ENCODE measurements at places on chromosomes 12 and 14.

GRCh38 chr14:72111911-72112310 is 179.7 kb downstream of the RGS6 start:
- DNase-seq, result no peak

DNA sequence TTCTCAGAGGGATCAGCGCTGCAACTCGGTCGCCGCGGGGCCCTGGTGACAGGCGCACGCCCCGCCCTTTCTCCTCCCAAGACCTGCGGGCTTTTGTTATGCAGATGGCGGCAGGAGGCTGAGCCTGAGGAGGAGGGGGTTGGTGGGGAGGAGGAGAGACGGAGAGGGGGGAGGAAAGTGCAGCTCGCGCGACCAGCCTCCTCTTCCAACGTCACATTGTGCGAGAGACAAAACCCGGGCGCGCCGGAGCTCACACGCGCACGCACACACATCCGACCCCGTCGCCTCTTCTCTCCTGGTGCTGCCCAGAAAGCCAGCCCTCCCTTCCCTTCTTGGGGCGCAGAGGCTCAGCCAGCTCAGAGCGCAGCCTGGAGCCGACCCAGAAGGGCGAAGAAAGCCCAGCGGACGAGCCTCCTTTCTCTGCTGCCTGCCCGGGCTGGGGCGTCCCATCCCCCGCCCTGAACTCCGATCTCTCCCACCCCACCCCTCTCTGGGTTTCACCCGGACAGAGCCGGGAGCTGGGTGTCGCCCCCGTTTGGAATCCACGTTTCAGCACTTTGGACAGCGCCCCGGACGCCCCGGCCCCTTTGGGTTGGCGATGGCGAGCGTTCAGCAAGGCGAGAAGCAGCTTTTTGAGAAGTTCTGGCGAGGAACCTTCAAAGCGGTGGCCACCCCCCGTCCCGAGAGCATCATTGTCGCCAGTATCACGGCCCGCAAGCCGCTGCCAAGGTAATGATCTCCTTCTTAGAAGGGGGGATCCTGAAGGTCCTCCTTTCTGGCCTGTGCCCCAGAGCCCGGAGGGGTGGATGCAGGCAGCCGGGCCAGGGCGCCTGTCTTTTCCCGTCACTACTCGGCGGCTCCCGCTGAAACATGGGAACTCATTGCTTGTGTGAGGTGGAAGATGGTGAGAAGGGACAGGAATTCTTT is at the start of gene SRRM4:
SRRM4 (plus strand) TSS at position 257 of the 927 bp plus-strand sequence; CDS start at position 599, 342 bp downstream.
- peak; percentile 6 for DNase-seq

DNA sequence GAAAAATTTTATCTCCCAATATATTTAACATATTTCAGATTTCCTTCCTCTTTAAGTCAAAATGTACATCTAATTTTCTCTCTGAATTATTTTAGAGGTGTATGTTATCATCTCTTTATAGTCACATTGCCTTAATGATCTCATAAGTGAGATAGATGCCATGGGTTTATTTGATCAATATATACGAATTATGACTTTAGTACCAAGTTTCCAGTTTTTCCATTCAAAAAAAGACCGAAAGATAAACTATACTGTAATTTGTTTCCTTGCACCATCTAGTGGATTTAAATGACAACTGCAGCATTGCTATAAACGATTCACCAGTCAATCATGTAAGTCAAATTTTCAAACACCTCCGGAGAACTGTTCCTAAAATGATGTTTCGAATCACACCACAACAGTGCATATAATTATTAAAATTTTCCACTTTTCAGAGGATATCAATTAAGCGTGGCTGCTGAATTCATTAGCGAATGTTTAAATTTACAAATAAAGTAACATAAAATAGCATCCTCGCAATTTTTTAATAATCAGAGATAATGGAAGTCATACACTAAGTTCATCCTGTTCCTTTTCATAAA is 419 bp upstream of the ATXN7L3B start:
- no peak for DNase-seq

DNA sequence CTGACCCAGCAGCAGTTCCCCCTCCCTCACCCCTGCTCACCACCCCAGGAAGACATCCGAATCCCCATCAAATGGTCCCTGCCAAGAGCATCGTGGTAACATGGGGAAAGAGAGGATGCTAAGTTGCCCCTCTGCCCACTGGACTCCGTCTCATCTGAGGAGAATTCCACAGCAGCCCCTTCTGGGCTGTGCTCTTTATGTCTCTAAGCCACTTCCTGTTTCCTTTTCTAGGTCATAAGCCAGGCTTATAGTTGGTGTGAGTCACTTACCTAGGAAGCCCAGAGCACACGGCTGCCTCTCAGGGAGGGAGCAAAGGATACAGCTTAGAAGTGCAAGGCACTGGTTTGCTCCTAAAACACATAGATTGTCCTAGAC is 76.0 kb downstream of the VCPKMT start:
- peak; percentile 39 for DNase-seq

DNA sequence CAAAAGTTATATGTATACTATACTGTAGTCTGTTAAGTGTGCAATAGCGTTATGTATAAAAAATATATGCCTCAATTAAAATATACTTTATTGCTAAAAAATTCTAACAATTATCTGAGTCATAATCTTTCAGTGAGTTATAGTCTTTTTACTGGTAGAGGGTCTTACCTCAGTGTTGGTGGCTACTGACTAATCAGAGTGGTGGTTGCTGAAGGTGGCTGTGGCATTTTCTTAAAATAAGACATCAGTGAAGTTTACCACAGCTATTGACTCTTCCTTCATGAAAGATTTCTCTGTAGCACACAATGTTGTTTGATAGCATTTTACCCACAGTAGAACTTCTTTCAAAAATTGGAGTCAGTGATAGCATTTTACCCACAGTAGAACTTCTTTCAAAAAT is 23.4 kb downstream of the POLR3B start:
- no peak for DNase-seq

GRCh38 chr12:121722511-121722910 is 10.0 kb downstream of the TMEM120B start:
- no peak for DNase-seq

DNA sequence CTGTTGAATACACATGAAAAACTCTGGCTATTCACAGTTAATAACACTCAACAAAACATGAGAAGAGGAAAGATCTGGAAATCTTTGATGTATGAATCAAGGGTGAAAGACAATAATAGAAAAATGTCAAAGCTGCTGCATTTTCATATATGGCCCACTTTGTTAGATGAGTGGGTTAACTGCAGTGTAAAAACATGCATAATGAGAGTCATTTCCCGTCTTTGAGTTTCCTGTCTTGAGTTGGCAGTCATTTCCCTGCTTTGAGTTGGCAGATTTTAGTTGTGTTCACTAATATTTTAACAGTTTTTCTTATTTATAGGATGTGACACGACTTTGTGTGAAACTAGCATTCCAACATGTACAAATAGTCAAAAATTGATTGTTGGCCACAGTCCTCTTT is 87.9 kb upstream of the PTPRQ start:
- no peak for DNase-seq

GRCh38 chr12:80195074-80195726 is 95.9 kb downstream of the OTOGL start:
- DNase-seq, result peak; percentile 5

- no peak for DNase-seq
These were observed 523 bp upstream of the VRTN start for GRCh38 chr14:74347795-74348100.

GRCh38 chr14:99481745-99482099 is 513 bp downstream of the CCNK start:
- DNase-seq, result peak; percentile 26

- DNase-seq, result no peak
These were observed 100.3 kb downstream of the LIN7A start for GRCh38 chr12:80837342-80837978.

GRCh38 chr12:13790317-13790716 is 191.1 kb downstream of the GRIN2B start:
- no peak for DNase-seq

DNA sequence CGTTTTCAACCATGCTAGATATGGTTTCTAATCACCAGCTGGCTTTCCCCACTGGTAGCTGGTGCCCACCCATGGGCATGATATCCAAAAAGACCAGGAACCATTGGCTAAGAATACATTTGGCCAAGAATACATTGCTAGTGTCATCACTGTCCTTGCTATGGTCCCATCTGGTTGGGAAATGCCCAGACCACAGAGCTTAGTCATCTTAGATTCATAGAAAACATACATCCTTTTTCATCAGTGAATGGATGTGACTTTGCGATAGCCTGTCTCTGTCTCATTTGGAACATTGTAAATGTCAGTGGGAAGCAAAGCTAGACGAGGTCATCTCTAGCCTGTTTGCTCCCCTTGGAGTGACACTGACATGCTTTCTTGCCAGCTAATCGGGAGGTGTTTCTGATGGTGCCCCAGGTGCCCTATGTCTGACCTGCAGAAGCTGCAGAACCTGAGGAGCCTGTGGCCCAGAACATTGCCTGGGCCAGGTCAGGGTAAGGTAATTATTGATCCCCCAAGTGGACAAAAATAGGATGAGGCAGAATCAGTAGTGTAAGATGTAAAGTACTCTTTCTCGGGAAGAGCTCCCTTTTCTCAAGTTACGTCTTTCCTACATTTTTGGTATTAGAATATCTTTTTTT is 194.8 kb downstream of the SLC41A2 start:
- no peak for DNase-seq

- DNase-seq, result no peak
These were observed 77.1 kb downstream of the KCNMB4 start for GRCh38 chr12:70443062-70443673.

DNA sequence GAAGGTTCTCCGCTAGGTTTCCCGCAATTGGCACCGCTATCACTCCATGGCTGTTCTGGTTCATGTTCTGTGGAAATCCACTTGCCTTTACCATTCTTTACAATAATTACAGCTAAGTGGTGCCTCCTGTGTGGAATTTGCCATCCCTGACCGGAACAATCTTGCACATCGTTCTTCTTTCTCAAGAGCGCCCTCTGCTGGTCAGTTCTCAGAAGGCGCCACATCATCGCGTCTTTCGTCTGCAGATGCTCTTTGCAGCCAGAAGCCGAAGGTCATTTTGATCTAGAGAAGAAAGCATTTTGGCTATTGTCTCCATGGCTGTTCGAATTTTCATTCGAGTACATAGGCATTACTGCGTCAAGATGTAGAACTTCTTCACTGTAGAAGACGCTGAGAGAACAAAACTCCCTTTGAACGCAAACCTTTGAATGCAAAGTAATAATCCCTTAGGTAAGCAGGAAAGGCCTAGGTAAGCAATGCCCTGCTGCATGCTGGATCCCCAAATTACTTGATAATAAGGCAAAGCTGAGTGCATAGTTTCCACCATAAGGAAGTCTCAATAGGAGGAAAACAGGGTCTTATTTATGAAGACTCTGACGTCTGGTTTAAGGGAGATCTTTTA is 10.1 kb upstream of the RTRAF start:
- peak; percentile 86 for DNase-seq

- peak; percentile 51 for DNase-seq
These were observed 58.9 kb upstream of the EEA1 start for GRCh38 chr12:92987846-92988621.

- no peak for DNase-seq
These were observed 614 bp upstream of the ARF6 start for GRCh38 chr14:49892301-49892635.

- DNase-seq, result no peak
These were observed 25.5 kb downstream of the SLC25A3 start for GRCh38 chr12:98618952-98619351.

GRCh38 chr12:132209619-132210222 is 65.5 kb downstream of the NOC4L start:
- DNase-seq, result no peak

DNA sequence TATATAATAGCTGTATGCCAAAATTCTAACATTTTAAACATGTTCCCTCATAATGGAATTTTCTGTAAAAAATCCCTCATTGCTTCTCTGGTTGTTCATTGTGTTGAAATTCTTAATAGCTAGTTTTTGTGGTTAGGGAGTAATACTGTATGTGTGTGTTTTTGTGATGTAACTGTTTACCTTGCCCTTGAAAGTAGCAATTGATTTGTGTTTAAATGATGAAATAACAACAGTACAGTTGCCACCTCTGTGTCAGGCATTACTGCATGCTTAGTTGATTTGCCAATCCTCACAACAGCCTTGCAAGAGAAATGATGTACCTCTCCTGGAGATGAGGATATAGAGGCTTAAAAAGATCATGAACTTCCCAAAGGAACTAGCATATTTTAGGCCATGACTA is 94.9 kb downstream of the DAAM1 start:
- no peak for DNase-seq

DNA sequence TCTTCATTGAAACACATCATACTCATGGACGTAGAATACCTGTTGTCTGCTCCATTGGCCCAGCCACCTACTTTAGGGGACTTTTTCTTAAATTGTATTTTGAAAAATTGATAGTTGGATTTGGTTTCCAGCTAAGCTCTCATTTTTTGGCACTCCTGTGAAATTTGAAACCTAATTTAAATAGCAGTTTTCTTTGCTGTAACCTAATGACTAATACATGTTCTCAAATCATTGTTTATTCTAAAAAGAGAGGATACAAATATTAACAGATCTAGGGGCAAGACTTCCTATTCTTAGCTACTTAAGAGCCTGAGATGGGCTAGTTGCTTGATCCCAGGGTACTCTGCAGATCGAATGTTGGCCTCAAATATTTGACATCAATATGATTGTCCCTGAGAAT is 78.9 kb downstream of the PLEKHA5 start:
- no peak for DNase-seq

DNA sequence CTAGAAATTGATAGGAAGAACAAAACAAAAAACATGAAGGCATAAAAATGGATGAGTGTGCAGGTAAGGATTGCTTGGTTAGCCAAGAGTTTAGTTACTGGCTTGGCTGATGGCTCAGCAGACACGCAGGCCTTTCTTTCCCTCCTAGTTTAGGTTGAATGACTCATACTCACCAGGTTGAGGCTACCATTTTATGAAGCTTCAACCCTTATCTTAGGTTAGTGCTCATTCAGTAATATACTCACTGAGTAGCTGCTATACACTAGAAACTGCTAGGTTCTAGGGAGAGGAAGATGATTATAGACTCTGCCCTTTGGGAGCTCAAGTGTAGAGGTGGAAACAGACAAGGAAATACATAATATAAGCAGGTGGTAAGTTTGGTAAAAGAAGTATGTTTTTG is 6.0 kb downstream of the P3H3 start:
- DNase-seq, result no peak

- no peak for DNase-seq
These were observed 63.1 kb upstream of the STK38L start for GRCh38 chr12:27180906-27181505.

GRCh38 chr14:102917056-102917385 is 5.4 kb upstream of the AMN start:
- DNase-seq, result no peak

Measured in stimulated activated naive CD8-positive, alpha-beta T cell treated with anti-CD3 and anti-CD28 coated beads, Interleukin-15, Interleukin-2, amounts not matched to agents 100 U/mL and 50 U/mL, for 24 hours (primary cell).